Stimulated activated naive CD4-positive, alpha-beta T cell (primary cell): ENCODE measurements at places on chromosomes 2 and 18.

DNA sequence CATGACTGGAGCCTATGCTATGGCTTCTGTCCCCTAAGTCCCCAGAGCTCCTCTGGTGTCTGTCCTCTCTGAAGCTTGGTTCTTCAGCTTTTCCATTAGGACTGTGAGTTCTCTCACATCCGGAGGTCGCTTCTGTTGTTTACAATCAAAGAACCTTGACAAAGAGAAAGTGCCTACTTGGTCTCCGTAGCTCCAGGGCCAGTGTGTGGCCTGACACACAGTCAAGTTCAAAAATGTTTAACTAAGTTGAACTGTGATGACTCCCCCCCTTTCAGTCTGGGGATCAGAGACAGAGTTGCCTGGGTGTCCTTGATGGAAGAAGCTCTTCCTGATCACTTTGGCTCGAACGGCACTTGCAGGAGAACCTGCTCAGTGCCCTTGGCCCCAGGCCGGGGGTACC lies 26.3 kb upstream of the YWHAQ start:
- no peak for DNase-seq

DNA sequence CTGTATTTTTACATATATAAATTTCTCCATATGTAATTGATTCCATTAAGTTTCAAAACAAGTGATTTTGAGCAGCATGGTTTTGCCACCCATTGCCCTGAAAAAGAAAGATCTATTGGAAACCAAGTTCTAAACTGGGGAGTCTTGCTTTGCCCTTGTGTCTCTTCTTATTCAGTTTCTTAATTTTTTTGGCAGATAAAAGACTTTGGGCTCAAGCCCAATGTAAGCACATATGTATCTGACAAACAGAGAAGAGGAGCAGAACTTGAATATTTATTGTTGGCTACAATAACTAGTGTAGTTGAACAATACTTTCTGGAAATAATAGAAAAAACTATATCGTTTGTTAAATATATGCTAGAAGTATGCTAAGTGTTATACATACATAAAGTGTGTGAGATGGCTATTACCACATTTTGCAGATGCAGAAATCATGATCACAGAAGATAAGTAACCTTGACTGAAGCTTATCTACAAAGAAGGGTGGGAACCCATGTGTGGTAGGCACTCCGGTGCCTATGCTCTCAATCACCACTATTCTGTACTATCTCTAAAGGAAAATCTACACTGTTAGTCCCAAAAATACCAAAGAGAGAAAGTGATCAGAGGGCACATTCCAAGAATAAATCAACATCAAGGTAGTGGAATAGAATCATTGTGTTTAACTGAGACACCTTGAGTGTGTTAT lies 109.1 kb downstream of the PLA2R1 start:
- no peak for DNase-seq

GRCh38 chr2:54575379-54575888 lies 119.3 kb downstream of the SPTBN1 start:
- DNase-seq: no peak

- no peak for DNase-seq
These were observed 79.7 kb downstream of the CCBE1 start for GRCh38 chr18:59617468-59617932.

DNA sequence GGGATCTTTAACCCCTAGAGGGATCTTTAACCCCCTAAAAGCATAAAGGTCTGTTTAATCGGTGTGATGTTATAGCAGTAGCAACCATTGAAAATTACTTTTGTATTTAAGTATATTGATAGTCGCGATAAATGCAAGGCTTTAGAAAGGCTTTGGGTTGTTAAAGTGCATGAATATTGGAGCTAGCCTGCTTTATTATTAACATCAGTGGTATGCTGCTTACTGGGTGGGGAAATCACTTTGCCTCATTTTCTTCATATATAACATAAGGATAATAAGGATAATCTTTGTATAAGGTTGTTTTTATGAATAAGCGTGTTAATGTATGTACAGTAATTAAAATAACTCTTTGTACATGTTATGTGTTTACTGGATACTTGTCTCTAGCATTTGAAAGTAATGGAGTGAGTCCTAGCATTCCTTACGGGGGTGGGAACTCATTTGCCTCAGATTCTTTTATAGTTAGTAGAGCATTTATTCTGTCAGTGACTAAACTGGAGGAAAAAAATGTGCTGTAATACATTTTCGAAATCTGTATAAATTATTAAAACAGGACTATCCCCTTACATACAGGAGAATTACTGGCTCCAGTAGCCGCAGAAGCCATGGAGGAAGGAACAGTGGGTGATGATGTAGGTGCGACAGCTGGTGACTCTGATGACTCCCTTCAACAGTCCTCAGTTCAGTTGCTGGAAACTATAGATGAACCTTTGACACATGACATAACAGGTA lies 122.2 kb downstream of the BIRC6 start:
- DNase-seq: no peak
